ENCODE measurements at places on chromosomes 3 and 15.

DNA sequence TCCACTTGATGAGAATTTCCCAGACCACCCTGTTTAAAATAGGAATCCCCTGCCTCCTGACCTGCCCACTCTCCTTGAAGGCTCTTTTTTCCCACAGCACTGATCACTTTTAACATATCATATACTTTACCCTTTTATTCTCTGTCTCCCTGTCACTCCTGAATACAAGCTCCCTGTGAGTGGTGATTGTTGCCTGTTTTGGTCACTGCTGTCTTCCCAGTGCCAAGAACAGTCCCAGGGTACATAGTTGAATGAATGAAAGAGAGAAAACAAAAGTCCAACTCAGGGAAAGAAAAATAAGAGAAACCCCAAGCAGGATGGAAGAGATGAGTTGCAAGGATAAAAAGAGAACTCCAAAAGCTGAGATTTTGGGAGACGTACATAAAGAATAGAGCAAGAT is 500.3 kb upstream of the LMCD1 start:
- H3K27ac ChIP-seq: no peak overlapping the region
- peaks cover 3% of the 10 kb centered on the region for H3K27me3 ChIP-seq
- no peak overlapping the region for H3K4me3 ChIP-seq
- no peak for DNase-seq

DNA sequence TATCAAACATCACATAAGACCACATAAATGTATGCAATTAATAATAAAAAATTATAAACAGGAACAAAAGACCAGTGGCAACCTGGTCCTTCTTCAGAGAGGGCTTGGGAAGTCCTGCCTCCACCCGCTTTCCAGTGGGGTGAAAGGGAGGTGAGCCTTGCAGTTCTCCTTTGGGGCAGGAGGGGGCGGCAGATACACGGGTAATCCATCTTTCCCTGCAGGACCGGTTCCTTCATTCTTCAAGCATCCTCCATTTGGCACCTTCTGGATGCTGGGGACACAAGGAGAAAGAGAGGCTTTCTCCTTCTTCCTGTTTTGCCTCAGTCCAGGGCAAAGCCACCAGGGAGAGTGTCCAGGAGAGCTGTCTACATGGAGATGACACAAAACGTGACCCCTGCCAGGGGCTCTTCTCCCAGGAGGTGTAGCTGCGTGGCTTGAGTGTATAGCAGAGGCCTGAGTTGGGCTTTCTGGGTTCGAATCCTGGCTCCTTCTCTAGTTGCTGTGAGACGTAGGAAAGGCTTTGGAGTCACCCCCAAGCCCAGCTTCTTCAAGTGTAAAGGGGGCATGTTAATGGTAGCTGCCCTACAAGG is 23.2 kb downstream of the RPLP1 start:
- H3K27ac ChIP-seq: no peak overlapping the region
- H3K4me1 ChIP-seq: peaks cover 7% of the 10 kb centered on the region
- H3K27me3 ChIP-seq: peaks cover 10% of the 10 kb centered on the region
- DNase-seq: peak; percentile 84
- no peak overlapping the region for H3K4me3 ChIP-seq
- no peaks in the 10 kb centered on the region for H3K36me3 ChIP-seq

DNA sequence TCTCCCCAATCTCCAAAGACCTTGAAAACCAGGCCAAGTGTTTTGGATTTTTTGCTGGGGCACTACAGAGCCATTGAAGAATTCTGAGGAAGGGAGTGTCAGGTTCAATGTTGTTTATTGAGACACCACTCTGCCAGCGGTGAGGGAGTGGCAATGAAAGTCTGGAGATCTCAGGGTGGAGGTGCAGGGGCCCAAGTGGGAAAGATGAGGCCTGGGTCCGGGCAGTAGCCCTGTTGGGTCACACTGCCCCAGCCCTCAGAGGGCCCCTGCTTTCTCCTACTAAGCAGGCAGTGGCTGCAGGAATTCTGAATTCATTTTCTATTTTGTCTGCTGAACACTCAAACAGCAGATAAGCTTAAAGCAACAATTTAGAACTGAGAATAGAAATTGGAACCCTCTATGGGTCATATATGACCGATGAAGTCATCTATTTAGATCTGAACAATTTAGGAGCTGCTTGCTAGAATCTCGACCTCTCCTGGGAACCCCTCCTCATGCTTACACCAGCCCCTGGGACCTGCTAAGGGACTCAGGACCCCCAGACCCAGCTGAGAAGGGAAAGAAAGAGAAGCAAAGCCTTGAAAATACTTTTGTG is 17.9 kb downstream of the HRH1 start:
- H3K4me1 ChIP-seq: no peaks in the 10 kb centered on the region
- no peak overlapping the region for H3K27ac ChIP-seq
- peaks cover 7% of the 10 kb centered on the region for H3K27me3 ChIP-seq
- no peak for DNase-seq

DNA sequence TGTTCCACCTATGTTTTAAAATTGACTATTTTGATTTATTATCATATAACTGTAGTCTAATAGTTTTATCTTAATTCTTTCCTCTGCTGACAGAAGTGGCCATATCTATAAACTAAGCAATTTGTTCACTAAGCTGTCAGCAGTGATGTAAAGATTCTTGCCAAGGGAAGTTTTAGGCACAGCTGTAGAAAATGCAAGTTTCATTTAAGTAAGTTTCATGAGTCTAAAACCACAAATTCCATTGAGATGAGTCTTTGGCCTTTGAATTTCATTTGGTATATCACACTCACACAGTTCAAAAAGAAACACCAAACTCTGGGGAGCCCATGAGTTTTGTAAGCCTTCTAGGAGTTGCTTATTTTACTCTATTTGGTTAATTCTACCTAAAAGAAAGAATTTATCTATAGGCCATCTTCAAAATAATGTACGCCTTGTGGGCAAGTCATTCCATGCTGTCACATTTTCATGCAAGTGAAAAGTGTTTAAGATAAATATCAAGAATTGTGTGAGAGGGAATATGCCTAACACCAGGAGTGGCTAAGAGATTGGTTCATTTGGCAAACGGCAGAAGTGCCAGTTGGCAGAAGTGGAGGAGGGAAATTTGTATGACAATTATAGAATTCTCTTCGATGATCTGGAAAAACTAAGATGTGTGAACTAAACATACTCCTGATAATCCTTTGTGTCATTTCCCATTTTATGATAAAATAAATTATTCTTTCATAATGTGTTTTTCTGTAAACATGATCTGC is 292.9 kb downstream of the ZIC4 start:
- H3K36me3 ChIP-seq: no peaks in the 10 kb centered on the region
- no peak overlapping the region for H3K27ac ChIP-seq
- DNase-seq: no peak
- H3K4me1 ChIP-seq: no peaks in the 10 kb centered on the region

DNA sequence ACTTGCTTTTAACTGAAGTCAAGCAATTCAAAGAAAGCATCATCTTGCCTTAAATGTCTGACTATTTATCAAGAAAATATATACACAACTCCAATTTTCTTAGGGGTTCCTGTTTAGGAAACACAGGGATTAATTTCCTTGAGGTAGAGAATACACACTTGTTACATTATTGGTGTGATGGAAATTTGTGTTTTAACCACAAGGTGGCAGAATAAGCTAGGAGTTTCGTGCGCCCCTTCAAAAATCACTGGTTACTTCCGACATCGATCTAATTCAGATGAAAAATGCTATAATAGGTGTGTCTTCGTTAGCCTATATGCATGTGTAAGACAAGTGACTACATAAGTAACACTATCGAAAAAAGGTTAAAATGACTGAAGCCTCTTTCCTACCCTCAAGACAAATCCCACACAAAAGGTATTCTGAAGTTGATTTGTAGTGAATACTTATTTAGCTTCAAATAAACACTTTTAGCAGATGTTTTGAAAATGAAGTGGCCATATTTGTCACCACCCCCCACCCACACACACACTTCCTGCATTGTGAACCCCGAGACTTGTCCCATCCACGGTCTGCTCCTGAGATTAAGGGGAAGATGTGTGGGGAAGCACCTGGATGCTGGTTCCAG is 246.5 kb downstream of the ROBO1 start:
- H3K36me3 ChIP-seq: no peaks in the 10 kb centered on the region
- H3K4me1 ChIP-seq: no peaks in the 10 kb centered on the region
- no peak overlapping the region for H3K4me3 ChIP-seq
- no peak for DNase-seq

DNA sequence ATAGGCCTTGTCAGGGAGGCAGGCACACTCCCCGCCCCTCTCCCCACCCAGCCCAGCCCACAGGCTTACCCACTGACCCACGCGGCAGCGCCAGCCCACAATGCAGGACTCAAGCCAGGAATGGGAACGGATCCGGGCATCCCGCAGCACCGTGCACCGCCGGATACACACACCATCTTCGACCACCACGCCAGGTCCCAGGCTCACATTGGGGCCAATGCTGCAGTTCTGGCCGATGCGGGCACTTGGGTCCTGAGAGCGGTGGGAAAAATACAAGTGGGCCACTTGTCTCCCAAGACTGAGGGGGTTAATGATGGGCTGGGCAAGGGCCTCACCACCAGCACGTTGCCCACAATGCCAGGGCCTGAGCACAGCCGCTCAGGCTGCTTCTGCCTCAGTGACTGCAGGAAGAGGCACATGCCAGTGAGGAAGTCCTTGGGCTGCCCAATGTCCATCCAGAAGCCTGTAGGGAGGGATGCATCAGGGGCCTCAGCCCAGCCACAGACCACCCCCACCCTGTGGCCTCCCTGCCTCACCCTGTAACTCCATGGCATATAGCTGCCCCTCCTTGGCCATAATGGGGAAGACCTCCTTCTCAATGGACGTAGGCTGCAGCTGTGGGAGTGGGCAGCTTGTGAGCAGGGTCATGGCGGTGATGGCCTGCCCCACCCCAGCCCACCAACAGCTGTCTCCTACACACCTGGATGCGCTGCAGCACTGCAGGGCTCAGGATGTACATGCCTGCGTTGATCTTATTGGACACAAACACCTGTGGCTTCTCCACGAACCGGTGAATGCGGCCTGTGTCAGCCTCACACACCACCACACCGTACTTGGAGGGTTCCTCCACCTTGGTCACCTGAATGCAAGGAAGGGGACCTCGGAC is 1.6 kb downstream of the GMPPB start:
- H3K27ac ChIP-seq: peak overlapping the region; percentile 97
- H3K4me3 ChIP-seq: peak overlapping the region; percentile 96
- H3K4me1 ChIP-seq: peaks cover 57% of the 10 kb centered on the region
- peaks cover 71% of the 10 kb centered on the region for H3K36me3 ChIP-seq
- no peak for DNase-seq

All from activated T-cell treated with anti-CD3 and anti-CD28 coated beads, Interleukin-2, amount 50 U/mL, for 24 hours (primary cell).